ENCODE measurements at places on chromosomes 1 and 21.

DNA sequence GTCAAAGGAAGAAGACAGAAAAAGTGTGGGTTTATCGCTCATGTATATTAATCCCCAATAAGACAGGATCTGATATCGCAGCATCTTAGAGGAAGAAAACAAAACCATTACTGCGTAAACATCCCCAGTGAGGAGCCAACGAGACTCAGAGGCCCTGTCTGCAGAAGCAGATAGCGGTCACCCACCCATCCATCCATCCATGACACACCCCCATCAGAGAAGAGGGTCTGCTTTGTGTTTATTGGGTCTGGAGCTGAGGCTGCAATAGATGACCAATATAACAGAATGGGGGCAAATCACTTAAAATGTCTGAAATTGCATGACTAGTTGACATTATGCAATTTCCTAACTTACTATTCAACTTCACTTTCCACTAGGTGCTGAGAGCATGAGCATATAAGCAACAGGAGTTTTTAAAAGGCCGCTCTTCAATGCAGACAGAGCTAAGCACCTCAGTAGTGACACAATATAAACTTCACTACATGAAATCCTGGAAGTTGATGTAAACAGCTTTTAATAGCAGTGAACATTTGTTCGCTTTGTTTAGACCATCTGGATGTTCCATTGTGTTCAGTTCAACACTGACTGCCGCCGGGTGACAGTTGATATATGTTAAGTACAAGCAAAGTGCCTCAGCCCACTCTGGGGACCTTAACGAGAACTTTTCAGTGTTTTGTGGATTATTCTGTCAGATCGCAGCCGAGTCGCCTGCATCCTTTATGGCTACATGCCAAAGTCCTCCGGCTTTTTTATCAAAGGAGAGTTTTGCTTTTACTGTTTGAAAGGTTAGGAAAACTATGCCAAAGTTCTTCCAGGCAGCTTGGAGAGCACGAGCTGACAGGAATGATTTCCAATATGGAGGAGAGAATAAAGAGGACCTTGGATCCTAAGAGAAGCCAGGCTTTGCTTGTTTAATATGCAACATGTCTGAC is 167.5 kb downstream of the ZNF281 start:
- no peak for DNase-seq

DNA sequence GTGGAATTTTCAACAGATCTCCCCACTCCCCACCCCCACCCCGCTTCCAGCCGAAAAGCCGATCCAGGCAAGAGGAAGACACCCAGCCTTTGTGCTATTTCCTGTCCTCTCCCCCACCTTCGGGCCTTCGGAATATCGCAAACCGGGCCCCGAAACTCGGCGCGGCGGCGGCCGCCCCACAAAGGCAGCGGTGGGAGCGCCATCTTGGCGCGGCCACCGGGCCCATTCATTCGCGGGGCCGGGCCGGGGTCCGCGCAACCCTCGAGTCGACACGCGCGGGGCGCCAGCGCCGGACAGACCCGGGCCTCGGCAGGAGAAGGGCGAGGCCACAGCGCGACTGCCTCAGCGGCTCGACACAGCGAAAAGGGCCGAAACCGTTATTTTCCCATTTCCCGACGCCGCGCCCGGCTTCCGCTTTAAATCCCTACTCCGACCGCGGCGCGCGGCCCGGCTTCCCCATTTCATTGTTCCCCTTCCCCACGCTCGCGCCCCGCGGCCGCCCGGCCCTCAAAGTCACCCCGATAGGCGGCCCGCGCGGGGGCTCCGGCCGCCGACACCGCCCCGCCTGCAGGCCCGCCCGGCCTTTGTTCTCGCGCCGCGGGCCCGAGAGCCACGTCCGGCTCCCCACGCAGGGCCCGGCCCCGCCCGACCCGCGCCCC is 911 bp downstream of the GNB1 start:
- peak; percentile 51 for DNase-seq

- no peak for DNase-seq
Observed at GRCh38 chr21:34213959-34214358, 140.6 kb downstream of the MRPS6 start.

DNA sequence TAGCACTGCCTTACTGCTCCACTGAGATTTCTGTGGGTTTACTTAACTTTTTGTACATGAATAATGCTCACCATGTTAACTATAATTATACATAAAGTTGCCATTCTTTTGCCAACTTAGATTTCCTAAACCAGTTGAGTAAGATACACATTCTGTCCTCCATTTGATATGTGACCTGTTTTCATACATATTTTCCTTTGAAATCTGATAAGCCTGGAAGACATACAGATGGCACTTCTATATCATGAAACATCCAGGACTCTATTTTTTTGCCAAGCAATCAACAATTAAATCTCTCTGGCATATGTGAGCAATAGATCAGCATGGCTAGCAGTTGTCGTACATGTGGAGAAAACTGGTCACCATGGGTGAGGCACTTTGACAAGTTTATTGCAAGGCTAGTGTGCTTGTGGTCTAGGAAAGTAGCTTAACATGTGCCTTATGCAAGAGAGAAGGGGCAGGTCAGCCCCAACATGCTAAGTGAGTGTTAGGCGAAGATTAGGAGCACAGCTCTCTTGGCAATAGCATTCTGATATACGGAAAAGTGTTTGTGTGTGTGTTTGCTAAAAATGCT is 14.2 kb downstream of the PRRX1 start:
- no peak for DNase-seq

- DNase-seq, result no peak
Observed at GRCh38 chr1:98232678-98233077, 311.8 kb upstream of the DPYD start.

- no peak for DNase-seq
Observed at GRCh38 chr21:28781602-28782276, 210.9 kb downstream of the LTN1 start.

DNA sequence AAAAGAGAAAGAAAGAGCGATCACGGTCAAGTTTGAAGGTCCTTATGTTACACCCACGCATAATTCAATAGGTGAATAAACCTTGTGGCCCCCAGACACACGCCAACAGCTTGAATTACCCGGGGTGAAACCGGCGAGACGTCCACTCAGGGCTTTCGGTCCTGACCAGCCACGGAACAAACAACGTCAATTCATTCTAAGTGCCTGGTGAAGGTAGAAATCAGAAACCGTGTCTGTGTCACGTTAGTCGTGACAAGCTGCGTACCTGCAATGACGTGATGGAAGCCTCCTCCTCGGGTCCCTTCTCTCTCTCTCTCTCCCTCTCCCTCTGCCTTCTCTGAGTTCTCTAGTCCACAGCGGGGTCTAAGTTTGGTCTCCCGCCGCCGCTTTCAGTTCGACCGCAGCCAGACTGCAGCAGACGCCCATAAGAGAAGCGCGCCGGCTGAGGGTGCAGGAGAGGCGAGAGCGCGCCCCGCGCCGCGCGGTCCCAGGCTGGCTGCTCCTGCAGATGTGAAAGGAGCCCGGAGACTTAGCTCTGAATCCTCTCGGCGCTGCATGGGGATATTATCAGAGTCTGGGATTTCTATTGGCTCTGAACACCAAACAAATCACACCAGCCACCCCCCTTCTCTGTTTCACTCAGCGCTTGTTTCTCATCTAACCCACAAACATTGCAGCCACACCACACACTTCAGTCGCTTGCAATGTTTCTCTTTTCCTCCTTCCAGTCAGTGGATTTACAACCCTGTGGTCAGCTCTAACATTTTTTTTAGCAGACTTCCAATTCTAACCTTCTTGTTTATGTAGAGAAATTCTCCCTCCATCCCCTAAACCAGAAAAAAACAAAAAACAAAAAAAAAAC is at the start of gene GREM2:
TSS of gene GREM2 (minus strand) at position 537 of the 862 bp plus-strand sequence. CDS start 118,680 bp downstream, outside the sequence.
- DNase-seq, result peak; percentile 89

- no peak for DNase-seq
Observed at GRCh38 chr1:187648091-187648490, 819.3 kb downstream of the PLA2G4A start.
